PC-3 (cell line): ENCODE measurements at places on chromosomes 2 and 18. TPM values are rescaled to one million over a fixed set of nuclear protein-coding genes. Genes with fewer than 3 reads are reported as not detected.
A peak's percentile ranks its signal among the peaks of the same experiment; 100 is the strongest.

The OSBPL1A gene
- 31.1 and 39.7 TPM in 2 replicates for total RNA-seq

The NEB gene
- total RNA-seq, result under 0.01 and 0.11 TPM in 2 replicates

The MTCL1 gene
- 33.1 and 58.8 TPM in 2 replicates for total RNA-seq

The MRO gene
- total RNA-seq, result 0.55 TPM in 1 of 2 replicates, not detected in the other

The CCDC138 gene
- 6.2 and 10.6 TPM in 2 replicates for total RNA-seq

The DCDC2C gene
- not detected in 2 replicates for total RNA-seq

The MYO3B gene
- 0.46 and 1.1 TPM in 2 replicates for total RNA-seq

The FARSB gene
- 32.9 and 36.3 TPM in 2 replicates for total RNA-seq

The ERMN gene
- total RNA-seq, result not detected in 2 replicates

The GKN1 gene
- not detected in 2 replicates for total RNA-seq

The TUBA3E gene
- not detected in 2 replicates for total RNA-seq

The ADRA2B gene
- total RNA-seq, result 0.12 TPM in 1 of 2 replicates, not detected in the other

The IL1F10 gene
- total RNA-seq, result not detected in 2 replicates

The TUBA3D gene
- total RNA-seq, result not detected in 2 replicates

The REG3G gene
- total RNA-seq, result not detected in 2 replicates

The CYP27A1 gene
- total RNA-seq, result 5.8 and 6.0 TPM in 2 replicates

DNA sequence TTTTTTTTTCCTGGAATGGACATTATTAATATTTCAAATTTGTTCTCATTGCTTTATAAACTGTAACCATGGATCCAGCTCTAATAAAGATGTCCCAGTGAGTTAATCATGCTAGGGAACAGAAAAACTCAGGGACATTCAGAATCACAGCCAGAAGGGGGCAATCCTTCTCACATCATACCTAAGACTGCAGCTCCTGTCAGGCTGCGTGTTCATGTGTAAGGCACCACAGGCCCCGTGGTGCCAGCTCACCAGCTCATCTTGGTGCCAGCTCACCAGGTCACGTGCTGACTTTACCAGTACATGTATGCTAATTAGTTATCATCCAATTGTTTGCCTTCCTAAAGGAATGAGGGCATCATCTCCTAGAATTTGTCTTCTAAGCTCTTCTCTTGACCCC, 84.7 kb upstream of the NEDD4L start:
- peak; percentile 83 for DNase-seq

DNA sequence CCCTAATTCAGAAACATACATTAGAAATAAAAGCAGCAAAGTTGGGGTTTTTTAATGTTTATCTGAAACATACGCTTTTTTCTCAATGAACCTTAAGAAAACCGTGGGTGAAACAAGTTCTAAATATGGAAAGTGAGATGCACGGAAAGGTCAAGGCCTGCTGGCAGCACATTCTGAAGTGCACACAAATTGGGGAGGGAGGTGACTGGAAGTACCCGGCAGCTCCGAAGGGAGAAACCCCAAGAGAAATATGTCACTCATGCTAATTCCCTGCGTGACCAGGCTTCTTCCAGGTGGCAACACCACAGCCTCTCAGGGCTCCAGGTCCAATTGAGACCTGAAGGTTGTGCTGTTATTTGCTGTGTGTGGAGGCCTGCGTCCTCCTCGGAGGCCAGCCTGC, 45.5 kb downstream of the EIPR1 start:
- DNase-seq, result no peak

- peak; percentile 43 for DNase-seq
Observed at GRCh38 chr18:23827681-23828080, 138.4 kb downstream of the LAMA3 start.

DNA sequence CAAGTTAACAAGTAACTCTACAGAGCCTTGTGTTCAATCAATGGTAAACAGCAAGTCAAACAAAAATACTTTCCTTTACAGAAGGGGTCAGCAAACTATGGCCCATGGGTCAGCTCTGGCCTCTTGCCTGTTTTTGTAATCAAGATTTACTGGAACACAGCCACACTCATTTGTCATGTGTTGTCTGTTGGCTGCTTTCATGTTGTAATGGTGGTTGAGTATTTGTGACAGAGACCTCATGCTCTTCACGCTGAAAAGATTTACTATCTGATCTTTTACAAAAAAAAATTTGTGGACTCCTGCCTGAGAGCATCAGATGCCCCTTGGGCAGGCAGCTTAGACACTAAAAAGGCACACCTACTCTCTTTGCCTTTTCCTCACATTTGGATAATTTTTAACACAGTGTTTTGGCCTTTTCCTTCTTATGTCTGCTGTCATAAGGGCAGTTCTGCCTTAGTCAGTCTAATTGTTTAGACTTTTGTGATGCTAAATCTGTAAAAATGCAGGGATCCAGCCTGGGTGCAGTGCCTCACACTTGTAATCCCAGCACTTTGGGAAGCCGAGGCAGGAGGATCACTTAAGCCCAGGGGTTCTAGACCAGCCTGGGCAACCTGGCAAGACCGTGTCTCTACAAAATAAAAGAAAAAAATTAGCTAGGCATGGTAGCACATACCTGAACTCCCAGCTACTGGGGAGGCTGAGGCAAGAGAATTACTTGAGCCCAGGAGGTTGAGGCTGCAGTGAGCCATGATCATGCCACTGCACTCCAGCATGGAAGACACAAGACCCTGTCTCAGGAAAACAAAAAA, 18.3 kb downstream of the IL1B start:
- no peak for DNase-seq

GRCh38 chr2:27984153-27984552, 93.6 kb downstream of the BABAM2 start:
- no peak for DNase-seq

- DNase-seq, result no peak
Observed at GRCh38 chr2:226352941-226353560, 446.6 kb downstream of the IRS1 start.

DNA sequence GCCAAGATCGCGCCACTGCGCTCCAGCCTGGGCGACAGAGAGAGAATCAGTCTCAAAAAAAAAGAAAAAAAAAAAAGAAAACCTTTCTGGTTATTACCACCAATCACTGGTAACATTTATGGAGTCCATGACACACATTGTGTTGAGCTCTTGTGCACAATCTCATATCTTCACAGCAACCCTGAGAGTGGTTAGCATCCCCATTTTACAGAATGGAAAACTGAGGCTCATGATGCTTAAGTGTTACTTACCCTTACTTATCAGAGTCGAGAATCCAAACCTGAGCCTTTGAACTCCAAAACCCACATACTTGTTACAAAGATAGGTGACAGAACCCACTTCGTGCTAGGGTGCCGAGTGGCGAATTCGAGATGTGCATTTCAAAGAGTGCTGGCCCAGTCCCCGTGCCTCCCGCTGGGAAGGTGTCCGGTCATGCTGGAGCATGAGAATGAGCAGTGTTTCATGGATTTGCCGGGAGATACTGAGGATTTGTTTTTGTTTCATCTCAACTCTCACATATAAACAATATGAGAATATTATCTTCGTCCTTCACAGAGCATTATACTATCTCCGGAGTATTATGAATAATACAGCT, 50.9 kb downstream of the CYP27C1 start:
- no peak for DNase-seq

DNA sequence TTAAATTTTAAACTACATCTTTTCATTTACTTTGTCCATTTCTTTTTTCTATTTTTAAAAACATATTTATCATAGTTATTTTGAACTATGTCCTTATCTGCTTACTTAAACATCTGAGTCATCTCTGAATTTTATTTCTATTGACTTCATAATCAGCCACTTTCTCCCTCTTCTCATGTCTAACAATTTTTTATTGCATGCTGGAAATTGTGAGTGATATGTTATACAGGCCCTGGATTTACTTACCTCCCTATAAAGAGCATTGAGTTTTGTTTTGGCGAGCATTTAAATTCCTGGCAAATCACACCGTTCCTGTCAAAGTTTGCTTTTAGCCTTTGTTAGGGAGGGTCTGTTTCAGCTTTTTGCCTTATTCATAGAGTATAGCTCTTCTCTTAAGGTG, 39.3 kb downstream of the KCNIP3 start:
- peak; percentile 72 for DNase-seq

GRCh38 chr2:66439812-66440542, 5.1 kb downstream of the MEIS1 start:
- no peak for DNase-seq

GRCh38 chr2:595831-596592, 81.2 kb downstream of the TMEM18 start:
- DNase-seq, result peak; percentile 39

- no peak for DNase-seq
Observed at GRCh38 chr2:50646226-50646625, 385.7 kb downstream of the NRXN1 start.

GRCh38 chr2:61704364-61704763, 149.5 kb downstream of the FAM161A start:
- DNase-seq, result no peak

- DNase-seq, result no peak
Observed at GRCh38 chr18:64331419-64331818, 182.5 kb upstream of the LINC00305 start.

- DNase-seq, result peak; percentile 13
Observed at GRCh38 chr2:170974304-170974993, 45.4 kb downstream of the GORASP2 start.

DNA sequence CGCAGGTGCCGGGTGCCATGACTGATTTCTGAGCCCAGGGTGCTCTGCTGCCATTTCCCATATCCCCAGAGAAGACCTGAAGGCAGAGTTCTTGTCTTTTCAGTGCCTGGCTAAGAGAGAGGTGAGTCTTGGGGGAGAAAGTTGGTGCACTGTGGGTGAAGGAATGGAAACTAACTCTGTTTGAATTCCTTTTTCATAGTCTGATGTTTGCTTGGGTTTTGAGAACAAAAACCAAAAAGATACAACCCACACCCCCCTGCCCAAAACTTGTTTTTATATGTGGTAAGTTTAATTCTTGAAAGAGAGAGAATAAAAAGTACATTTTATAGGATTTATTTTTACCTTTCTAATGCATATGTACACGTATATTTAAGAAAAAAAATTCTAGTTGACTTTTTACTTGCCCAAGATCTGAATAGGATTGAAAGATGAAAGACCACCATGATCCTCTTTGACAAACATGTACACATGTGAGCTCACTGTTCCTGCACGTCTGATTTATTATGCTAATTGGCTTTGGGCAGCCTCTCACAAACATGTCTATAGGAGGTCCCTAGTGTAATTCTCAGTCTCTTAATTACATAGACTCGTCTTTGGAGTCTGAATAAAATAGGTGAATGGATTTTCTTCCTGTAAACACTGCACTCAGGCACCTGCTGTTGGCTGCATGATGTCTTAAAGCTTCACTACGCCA, 46.3 kb downstream of the ARL4C start:
- no peak for DNase-seq

GRCh38 chr2:224008702-224009261, 30.3 kb downstream of the SERPINE2 start:
- DNase-seq, result no peak

- DNase-seq, result no peak
Observed at GRCh38 chr18:79493211-79493800, 97.6 kb downstream of the NFATC1 start.

DNA sequence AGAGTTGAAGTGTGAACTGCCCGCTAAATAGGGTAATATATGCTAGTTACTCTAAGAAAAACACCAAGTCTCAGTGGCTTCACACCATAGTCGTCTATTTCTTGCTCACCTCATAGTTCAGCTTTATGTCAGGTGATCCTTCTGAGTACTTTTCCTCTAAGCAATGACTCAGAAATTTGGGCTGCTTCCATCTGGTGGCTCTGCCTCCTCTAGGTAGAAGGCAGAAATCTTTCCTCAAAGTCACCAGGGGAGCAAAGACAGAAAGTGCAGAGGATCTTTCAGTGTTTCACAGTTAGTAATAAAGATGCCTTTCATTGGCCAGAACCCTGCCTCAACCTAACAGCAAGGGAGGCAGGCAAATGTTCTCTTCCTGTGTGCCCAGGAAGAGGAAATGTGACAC, 17.3 kb downstream of the CDH20 start:
- peak; percentile 10 for DNase-seq

- DNase-seq, result no peak
Observed at GRCh38 chr2:10439971-10440370, 8.2 kb downstream of the ODC1 start.

DNA sequence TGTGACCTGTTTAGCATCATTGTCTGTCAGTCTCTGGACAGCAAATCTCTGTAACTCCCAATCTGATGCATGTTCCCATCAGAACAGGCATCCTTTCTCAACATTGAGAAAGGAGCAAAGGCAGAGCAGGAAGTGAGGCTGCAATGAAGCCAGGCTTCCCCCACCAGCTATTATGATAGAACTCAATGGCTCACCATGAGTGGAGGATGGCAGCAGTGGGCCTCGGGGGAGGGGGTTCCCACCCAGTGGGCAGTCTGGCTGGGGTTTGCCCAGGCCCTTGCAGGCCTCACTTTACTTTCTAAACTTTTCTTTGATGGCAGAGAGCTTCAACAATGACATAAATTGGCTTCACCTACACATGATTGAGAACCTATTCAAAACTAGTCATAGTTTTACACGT, 240.6 kb upstream of the CXCR4 start:
- DNase-seq, result no peak

GRCh38 chr2:5391362-5391761, 300.8 kb upstream of the SOX11 start:
- DNase-seq, result no peak

GRCh38 chr2:218567797-218568189, 358 bp downstream of the USP37 start:
- no peak for DNase-seq

GRCh38 chr18:71370671-71371445, 1082.0 kb downstream of the SOCS6 start:
- DNase-seq, result no peak

GRCh38 chr2:133886735-133887675, 318.7 kb upstream of the NCKAP5 start:
- DNase-seq, result peak; percentile 91

DNA sequence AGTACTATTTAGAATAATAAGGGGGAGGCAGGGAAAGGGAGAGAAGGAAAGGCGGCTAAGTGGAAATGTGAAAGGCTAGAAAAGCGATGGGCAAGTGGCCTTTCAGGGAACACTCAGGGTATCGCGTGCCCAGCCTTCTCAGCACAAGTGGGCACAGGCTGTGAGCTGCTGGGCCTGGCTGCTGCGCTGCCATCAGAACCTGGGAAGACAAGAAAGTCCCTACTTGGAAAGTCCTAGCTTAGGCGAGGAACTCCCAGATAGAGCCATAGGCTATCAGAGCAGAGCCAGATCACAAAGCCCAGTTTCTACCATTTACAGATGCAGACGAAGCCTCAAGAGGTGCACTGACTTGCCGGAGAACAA, 9.8 kb upstream of the FZD7 start:
- no peak for DNase-seq

GRCh38 chr2:170362871-170363631, 185.1 kb downstream of the MYO3B start:
- peak; percentile 78 for DNase-seq

DNA sequence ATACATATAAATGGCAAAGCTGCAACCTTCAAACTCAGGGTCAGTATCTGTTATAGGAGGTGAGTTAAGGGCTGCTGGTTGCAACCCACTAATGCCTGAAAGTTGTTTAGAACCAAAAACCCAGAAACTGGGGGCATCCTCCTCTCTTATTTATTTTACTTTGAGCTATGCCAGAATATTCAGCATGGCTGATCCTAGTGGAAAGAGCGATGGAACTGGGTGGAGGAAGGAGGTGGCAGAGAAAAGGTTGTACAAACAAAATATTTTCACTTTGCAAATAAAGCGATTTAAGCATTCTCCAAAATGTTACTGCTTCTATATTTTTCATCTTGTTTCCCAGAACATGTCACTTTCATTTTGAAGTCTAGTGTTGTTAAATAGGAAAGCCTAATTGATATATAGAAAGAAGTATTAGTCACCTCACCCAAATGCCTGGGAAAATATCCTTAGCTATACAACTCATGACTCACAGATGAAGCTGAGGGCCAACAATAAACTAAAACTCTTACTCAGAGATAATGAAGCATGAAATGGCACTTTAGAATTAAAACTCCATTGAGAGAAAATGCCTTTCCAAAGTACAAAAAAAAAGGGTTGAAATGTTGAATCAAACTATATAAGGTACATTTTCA, 251.4 kb upstream of the UBE2E3 start:
- DNase-seq, result peak; percentile 90
